ENCODE measurements at places on chromosomes 13 and 19.

DNA sequence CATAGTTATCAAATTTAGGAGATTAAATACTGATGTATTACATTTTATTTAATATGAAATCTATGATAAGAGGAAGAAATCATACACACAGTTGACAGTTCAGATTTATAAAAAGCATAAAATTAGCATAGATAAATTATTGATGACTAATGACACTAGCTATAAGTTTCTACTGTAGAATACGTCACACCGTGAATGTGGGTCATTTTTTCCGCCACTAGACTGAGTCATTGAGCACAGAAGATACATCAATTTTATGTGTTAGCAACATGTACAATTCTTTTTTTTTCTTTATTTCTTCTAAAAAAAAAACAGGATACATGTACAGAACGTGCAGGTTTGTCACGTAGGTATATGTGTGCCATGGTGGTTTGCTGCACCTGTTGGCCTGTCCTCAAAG lies 22.2 kb downstream of the AP2S1 start:
- DNase-seq = peak; percentile 25

DNA sequence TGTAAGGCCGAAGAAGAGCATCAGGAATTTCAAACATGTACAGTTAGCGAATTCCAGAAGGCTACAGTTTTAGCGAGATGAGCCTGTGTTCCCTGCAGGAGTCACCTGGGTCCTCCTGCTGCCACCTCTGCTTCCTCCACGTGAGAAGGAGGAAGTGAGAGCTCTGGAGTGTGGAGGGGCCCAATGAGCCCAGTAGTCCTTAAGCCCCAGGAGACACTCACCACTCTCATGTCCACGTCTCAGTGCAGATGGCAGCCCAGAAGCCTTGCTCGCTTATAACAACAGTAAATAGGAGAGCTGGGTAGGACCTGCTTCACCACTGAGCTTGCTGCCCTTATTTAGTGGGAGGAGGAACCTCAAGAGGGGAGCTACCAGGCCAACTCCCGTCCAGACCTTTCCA lies 44.3 kb downstream of the SERP2 start:
- no peak for DNase-seq

DNA sequence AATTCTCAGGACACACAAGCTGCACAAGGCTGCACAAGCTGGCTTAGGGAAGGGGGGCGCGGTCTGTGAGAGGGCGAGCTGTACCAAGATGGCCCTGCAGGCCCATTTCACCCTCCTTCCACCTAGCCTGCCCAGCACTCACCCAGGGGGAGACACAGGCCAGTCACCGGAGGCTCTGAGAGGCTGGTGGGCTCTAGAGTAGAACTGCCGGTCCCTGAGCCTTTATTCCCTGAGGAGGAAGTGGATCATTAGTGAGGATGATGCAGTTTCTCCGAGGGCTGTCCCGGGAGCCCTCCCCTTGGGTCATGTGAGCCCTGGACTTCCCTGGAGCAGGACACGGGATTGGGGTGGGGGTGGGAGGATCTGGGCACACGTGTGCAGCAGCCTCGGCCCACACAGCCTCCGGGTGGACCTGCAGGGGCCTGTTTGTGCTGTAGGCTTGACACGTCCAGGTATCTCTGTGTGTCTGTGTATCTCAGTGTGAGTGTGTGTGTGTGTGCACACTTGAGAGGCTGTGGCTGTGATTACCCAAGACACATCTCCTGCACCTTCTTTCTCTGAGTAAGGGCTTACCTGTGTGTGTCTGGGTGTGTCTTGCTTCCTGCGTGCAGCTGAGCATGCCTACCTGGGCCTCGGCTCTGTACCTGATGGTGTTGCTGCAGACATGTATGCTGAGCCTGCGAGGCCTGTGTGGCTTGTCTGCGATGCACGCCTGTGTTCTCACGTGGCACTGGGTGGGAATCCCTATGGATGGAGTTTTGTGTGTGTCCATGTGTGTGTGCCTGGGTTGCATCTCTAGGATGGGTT lies at the start of gene ACP5:
ACP5 (minus strand) TSS at position 195 of the 807 bp plus-strand sequence. CDS start 328 bp downstream, outside the sequence.
- DNase-seq = no peak

DNA sequence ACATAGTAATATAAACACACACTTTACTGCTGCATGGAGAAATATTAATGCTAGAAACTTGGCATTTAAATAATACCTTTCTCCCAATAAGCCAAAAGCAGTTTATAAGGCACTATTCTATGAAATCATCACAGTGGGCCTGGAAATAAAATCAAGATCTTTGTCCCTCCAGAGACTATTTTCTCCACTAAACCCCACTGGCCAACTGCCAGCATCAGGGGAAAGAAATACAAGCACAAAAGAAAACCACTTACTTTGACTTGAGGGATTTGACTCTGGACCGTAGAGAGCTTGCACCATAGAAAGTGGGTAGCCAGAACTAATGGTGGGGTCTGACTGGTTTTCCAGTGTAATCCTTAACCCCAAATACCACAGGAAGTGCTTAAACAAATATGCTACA lies 71.9 kb downstream of the DCLK1 start:
- no peak for DNase-seq

DNA sequence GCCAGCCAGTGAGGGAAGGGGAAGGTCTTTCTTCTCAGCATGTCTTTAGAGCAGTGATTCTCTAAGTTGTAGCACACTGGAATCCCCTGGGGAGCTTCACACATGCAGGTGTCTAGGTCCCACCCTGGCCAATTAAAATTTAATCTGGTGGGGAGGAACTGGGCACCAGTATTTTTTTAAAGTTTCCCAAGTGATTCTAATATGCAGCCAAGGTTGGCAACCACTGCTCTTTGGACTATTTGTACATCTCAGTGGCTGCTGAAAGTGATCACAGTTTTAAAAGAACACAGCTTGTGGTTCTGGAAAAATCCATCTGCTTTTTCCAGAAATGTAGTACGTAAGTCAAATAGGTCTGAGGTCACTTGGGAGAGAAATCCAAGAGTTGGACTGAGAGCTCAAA lies 10.7 kb upstream of the KATNAL1 start:
- peak; percentile 39 for DNase-seq

- peak; percentile 77 for DNase-seq
These were observed 38.7 kb downstream of the NFIX start for GRCh38 chr19:13033819-13034611.

GRCh38 chr13:102692491-102692826 lies 2.4 kb downstream of the METTL21C start:
- no peak for DNase-seq

GRCh38 chr19:3881272-3882040 lies 971 bp downstream of the ATCAY start:
- no peak for DNase-seq

GRCh38 chr19:36331353-36332228 lies 47.4 kb downstream of the ZFP14 start:
- DNase-seq = peak; percentile 94

DNA sequence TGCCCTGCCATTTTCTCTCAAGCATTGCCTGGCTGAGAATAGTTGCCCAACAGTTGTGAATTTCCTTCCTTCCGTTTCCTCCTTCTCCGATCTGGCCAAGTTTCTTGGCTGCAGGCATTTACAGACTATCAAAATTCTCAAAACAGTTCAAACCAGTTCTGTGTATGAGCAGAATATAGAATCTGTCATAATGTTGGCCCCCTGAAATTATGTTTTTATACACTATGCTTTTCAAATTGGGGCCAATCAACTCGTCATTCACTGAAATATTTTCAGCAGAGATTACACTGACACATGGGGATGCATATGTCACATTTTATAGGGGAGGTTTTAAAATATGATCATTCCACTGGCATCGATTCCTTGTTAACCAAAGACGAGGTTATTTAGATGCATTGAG lies 284.2 kb upstream of the TMTC4 start:
- DNase-seq = no peak

- no peak for DNase-seq
These were observed 42.2 kb downstream of the FPR3 start for GRCh38 chr19:51837145-51837544.

GRCh38 chr19:46926170-46927071 lies 65.6 kb downstream of the ARHGAP35 start:
- DNase-seq = no peak
